ENCODE measurements at places on chromosomes 16 and 17.

GRCh38 chr16:9090101-9090959 lies 1.1 kb upstream of the HAPSTR1 start:
- no peak for DNase-seq

- DNase-seq, result no peak
These were observed 34.4 kb downstream of the C16orf78 start for GRCh38 chr16:49407873-49408550.

- DNase-seq, result no peak
These were observed 202.5 kb downstream of the CDH13 start for GRCh38 chr16:82829301-82829700.

GRCh38 chr16:74936902-74937560 lies 47.9 kb downstream of the WDR59 start:
- DNase-seq, result no peak

DNA sequence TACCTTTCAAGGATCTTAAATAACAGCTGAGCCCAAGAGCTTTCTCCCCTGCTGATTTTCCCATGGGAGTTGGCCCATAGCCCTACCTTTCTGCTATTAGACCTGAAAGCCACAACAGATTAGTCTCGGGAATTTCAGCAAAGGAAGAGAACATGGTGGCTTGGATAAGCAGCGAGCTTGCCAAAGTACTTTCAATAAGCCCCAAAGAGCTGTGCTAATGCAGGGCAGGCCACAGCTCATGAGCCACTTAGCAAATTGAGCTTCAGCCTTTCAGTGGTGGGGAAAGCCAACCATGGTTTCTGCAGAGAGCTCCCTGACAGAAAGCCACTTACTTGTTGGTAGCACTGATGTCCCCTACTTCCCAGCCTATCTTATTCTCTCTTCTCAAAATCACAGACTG lies 217.8 kb upstream of the IRX5 start:
- no peak for DNase-seq

DNA sequence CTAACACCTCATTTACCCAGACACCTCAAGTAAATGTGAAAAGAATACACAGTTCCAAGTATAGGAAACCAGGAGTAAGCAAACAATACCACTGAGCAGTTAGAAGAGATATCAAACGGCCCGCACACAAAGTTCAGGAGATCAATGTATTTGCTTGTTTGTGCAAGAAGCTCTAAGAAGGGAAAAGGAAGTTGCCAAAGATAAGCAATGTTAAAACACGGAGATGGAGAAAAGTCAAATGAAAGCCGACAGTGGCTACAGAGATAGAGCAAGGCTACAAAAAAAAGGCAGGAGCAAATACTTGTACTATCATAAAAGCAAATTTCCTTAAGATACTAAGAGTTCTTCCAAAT lies 29.5 kb downstream of the PSME3IP1 start:
- DNase-seq, result no peak

- no peak for DNase-seq
These were observed 537 bp upstream of the GJC1 start for GRCh38 chr17:44830359-44831288.

- DNase-seq, result no peak
These were observed 45.5 kb downstream of the PKD1L3 start for GRCh38 chr16:71954699-71955195.

DNA sequence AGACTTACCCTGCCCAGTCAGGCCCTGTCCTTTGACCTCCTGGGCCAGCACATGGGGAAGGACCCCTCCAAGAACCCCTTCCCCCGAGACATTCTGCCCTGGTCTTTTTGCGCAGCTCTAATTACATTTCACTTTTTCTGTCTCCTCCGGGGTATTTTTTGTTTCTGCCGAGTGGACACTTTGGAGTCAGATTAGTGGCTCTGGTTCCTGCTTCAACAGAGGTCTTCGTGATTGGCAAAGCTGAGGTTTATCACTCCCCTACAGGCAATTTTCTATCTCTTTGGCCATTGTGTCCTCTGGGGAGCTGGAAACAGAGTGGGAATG lies 23.5 kb downstream of the ANKRD40 start:
- DNase-seq, result no peak

GRCh38 chr17:614653-615546 lies 99.7 kb downstream of the VPS53 start:
- no peak for DNase-seq

GRCh38 chr17:57629886-57630285 lies 115.2 kb downstream of the CCDC182 start:
- DNase-seq, result no peak

DNA sequence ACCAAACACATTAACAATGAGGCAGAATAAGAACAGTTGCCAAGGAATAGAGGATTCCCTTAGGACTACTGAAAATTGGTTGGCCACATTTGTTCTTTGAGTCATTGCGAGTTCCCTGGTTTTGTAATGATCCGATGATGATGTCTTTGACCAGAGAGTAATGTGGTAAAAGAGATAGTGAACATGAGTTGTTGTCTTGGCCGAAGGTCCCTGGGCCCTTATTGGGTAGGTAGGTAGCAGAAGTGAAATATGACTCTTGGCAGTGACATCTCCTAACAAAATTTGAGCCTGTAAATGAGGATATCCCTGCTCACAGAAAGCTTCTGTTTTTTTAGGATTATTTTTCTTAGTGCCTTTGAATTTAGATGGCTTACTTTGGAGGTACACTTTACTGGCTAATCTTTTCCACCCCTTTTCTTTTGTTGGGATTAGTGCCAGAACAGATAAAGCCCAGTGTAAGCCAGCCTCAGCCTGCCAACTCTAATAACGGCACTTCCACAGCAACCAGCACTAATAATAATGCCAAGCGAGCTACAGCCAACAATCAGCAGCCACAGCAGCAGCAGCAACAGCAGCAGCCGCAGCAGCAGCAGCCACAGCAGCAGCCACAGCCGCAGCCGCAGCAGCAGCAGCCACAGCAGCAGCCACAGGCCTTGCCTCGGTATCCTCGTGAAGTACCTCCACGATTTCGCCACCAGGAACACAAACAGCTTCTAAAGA lies 47.2 kb downstream of the TNRC6A start:
- DNase-seq, result no peak

DNA sequence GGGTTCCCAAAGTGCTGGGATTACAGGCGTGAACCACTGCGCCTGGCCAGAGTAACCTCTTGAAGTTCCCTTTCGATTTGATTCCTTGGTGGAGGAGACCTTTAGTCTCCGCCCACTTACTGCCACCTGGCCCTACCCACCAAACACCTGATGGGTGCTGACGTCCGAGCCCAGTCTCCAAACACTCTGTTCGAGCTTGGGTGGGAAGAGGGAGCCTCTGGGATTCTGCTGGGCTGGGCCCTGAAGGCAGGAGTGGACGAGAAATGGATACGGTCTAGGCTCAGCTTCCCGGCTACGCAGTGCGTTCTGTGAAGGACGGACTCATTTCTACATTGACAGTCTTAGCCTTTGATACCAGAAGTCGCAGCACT lies 870 bp upstream of the ITGA3 start:
- DNase-seq, result no peak

GRCh38 chr17:41656249-41657023 lies 32.1 kb upstream of the KRT17 start:
- DNase-seq, result no peak

- DNase-seq, result no peak
These were observed 997 bp downstream of the ACADVL start for GRCh38 chr17:7220593-7221277.

GRCh38 chr16:59688006-59688405 lies 953.9 kb upstream of the GOT2 start:
- DNase-seq, result no peak

DNA sequence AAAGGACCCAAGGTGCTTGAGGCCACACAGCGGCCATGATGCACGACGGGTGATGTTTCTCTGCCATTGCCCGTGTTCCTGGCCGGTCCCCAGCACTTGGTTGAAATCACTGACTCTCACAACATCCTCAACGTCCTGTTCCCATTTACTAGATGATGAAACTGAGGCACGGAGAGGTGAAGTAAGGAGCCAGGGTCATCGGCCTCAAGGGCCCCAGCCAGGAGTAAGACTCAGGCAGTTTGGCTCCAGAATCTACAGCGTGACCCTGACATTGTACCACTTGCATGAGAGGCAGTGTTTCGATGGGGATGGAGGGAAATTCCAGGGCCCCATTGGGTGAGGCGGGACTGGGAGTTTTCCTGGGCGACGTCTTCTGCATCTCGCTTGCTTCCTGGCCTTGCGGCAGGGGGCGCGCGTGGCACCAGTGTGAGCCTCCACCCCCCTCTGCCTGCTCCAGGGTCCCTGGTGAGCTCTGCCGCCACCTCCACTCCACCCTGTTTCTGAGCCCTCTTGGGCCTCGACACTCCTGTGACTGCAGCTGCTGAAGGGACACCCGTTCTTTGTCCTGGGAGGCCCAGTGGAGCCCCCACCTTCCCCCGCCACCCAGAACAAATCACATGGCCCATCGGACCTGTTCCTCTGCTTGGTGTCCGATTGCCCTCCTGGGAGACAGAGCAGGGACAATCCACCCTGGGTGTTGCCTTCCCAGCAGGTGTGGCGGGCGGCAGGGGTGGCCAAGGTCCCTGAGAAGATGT lies 133.0 kb upstream of the GSE1 start:
- DNase-seq, result no peak

GRCh38 chr16:2531371-2531695 lies at the start of gene CEMP1:
CEMP1 (minus strand) TSS chr16:2531408; CDS start chr16:2531073, 335 bp downstream.
- no peak for DNase-seq

- DNase-seq, result no peak
These were observed 2.5 kb downstream of the ADAD2 start for GRCh38 chr16:84193480-84193879.

- no peak for DNase-seq
These were observed 739.5 kb upstream of the EEF2KMT start for GRCh38 chr16:5837007-5837670.

DNA sequence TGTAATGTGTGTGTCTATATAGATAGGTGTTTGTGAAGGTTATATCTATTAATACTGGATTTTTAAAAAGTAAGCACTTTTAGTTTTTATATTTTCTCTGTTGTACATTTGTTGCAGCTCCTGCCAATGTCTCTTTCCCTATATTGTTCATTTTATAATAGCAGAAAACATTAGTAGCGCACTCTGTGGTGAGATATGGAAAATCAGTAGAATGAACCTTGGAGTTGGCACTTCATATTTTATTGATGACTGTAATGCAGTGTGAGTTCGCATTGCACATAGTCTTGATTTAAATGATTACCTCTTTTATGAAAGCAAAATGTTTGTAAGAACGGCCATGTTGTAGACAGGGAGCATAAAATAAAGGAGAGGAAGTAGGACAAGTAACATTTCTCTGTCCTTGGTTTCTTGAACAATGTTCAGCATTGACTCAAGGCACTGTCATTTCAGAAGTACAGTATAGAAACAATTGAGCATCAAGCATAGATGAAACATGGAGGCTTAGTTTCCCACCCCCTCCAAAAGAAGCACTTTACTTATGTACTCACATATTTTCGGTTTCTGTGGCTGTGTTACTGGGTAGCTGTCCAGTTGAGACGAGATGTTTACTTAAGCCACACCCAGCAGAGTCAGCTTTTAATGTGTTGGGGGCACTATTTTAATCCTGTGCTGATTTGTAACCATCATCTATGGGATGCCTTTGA lies 74.0 kb downstream of the TANC2 start:
- DNase-seq, result no peak

DNA sequence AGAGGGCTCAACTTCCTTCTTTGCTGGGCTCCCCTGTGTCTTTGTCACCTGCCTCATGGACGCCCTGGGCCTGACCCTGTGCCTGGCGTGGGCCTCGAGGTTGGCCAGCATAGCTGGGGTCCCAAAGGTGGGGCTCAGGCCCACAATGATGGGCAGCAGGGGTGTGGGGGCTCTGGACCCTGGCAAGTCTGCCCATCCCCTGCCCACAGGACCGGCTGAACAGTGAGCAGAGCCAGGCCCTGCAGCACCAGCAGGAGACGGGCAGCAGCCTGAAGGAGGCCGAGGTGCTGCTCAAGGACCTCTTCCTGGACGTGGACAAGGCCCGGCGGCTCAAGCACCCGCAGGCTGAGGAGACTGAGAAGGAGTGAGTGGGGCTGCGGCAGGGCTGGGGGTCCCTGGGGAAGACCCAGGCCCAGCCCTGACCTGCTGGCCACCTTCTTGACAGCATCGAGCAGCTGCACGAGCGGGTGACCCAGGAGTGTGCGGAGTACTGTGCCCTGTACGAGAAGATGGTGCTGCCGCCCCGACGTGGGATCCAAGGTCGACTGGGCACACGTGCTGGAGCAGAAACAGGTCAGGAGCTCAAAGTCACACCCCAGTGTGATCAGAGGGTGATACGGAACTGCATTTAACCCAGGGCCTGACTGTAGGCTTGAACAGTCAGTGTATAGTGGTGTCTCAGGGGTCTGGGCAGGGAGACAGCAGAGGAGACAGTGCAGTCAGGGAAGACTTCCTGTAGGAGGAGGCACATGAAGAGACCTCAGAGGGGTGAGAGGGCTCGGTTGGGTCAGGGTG lies 3.8 kb downstream of the EVPLL start:
- no peak for DNase-seq

- no peak for DNase-seq
These were observed 66.0 kb upstream of the HAS3 start for GRCh38 chr16:69039333-69039941.

DNA sequence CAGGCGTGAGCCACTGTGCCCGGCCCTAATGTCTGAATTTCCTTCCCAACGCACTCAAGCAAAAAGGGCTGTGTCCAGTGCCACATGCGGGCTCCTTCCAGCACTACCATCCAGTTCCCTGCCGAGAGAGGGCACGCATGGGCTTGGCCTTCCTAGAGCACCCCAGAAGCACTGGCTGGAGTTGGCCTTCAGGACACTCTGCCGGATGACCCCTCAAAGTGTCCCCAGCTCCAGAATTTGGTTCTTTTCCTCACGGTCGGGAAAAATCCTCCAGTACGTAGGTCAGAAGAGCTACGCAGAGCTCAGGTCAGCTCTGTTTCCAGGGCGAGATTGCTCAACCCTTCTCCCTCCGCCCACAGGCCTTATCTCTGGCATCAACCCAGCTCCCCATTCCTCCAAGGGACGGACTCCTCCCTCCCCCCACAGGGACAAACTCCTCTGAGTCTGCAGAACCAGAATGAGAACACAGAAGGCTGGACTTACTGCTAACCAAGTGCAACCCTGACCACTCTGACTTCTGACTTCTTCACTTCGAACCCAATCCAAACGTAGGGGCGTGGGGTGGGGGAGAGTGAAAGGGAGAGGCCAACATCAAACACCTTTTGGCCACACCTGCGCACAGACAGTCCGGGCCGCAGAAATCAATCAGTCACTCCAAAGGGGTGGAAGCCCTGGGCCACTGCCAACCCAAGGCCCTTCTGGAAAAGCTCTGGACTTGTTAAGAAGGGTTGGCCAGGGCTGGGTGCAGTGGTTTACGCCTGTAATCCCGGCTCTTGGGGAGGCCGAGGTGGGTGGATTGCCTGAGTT lies 3.6 kb downstream of the CDC42EP4 start:
- DNase-seq, result no peak

- DNase-seq, result no peak
These were observed 2.8 kb downstream of the VPS9D1 start for GRCh38 chr16:89717688-89718505.

GRCh38 chr16:81427219-81427618 lies 17.4 kb upstream of the CMIP start:
- no peak for DNase-seq

All from NCI-H2081 treated with DMSO at 0.1 percent for 48 hours (cell line).